H9 (cell line): ENCODE measurements at places on chromosomes 7 and 10. TPM values are rescaled to one million over a fixed set of nuclear protein-coding genes. Genes with fewer than 3 reads are reported as not detected.

Gene FKBP9
- total RNA-seq, result 11.1 and 17.7 TPM in 2 replicates

GRCh38 chr7:123682690-123683089 is 27.0 kb downstream of the LMOD2 start:
- DNase-seq, result no peak

DNA sequence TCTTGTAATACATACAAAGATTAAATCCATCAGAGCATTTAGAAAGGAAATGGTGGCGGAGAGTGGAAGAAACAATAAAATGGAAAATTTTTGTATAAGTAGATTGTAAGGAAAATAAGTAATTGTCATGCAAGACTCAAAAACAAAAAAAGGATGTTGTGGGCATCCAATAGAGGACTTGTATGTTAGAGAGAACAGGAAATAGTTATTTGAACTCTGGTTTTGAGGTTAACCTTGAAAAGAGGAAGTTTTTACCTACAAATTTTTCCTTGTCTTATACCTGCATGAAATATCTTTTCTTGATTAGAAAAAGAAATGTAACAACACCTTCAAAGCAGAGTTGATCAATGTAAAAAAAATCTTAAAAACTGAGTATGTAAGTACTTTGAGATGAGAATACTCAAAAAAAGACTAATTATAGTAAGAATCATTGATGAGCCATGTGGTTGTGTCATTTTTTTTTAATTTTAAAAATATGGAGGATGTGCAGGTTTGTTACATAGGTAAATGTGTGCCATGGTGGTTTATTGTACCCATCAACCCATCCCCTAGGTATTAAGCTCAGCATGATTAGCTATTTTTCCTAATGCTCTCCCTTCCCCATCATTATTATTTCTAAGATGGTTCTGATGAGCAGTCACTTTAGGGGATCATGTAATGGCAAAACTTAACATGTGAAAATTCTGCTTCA is 11.9 kb downstream of the TMEM106B start:
- DNase-seq, result no peak

Gene CAMK2B
- 0.17 and 0.24 TPM in 2 replicates for total RNA-seq

DNA sequence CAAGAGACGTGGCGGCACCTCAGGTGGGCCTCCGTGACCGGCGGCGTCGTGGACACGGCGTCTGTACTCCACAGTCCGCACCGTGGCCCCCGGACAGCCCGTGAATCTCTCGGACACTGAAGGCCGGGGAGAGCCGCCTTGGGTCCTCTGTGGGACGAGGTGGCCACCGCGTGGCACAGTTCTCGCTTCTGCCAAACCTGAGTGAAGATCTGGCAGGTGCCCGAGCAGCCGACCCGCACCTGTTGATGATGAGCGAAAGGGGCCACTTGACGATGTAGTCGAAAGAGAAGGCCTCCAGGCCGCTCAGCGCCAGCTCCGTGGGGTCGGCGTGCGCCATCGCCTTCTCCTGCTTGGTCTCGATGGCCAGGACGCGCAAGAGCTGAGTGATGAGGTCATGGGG is 8.5 kb upstream of the ADAM8 start:
- DNase-seq, result no peak

DNA sequence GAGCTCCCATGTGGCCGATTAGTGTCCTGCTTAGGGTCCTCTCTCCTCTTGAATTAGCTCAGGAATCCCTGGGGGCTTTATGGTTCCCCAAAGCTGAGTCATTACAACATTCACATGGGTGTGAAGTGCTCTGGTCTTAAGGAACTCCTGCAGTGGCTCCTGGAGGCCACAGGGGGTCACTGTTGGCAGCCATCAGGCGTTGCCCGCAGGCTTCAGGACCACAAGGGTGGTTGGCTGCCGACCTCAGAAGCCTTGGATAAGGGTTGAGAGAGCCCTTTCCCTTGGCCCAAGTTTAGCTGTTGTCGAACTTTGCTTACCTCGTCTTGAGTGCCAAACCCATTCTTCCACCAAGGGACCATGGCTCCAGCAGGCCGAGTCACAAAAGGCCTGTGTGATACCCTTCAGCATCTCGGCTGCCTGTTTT is 61.7 kb downstream of the SH2D4B start:
- peak; percentile 87 for DNase-seq

DNA sequence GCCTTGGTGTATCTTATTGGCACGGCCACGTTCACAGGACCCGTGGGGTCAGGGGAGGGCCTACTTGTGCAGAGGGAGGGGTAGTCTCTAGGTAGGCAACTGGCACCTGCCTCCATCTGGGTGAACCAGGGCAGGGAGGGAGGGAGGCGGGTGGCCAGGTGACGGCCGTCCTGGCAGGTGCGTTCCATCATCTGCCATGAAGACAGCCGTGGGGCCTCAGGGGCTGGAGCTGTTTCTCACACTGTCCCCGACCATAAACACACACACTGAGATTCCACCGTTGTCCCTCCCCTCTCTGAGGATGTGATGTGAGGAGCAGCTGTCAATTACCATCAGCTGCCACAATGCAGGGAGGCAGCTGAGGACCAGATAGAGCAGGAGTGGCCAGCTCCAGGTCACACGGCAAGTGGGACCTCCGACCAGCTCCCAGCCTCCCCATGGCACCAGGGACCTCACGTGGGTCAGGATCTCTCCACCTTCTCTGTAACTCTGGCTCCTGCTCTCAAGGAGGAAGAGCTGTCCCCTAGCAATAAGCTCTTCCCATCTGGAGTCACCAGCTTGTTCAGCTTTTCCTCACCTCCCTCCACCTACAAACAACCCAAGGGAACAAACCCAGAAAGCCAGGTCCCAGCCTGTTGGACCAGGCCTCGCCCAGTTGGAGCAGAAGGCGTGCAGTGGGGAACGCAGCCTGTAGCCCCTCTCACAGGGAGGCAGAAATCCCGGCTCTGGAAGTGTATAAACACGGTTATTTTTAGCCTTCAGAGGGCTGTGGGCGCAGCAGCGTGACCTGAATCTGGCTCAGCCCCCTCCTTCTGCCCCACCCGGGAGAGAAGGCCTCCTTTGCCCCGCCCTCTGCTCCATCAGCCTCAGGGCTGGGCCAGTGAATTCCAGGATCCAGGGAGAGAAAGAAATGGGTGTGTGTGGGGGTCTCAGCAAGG is 33.1 kb downstream of the ZMIZ1 start:
- DNase-seq, result no peak

Gene CLCN1
- 0.11 and 0.13 TPM in 2 replicates for total RNA-seq

GRCh38 chr7:135466442-135467206 is 43.3 kb downstream of the CNOT4 start:
- DNase-seq, result no peak

- DNase-seq, result no peak
Observed at GRCh38 chr10:78689584-78689935, 379.2 kb upstream of the ZMIZ1 start.

GRCh38 chr7:114416129-114416990 is 1.7 kb downstream of the FOXP2 start:
- no peak for DNase-seq
